Stimulated activated CD4-positive, alpha-beta T cell treated with anti-CD3 and anti-CD28 coated beads, Interleukin-15, amount 100 ng/mL, for 1 hour (primary cell): ENCODE measurements at places on chromosomes 12 and 14.

DNA sequence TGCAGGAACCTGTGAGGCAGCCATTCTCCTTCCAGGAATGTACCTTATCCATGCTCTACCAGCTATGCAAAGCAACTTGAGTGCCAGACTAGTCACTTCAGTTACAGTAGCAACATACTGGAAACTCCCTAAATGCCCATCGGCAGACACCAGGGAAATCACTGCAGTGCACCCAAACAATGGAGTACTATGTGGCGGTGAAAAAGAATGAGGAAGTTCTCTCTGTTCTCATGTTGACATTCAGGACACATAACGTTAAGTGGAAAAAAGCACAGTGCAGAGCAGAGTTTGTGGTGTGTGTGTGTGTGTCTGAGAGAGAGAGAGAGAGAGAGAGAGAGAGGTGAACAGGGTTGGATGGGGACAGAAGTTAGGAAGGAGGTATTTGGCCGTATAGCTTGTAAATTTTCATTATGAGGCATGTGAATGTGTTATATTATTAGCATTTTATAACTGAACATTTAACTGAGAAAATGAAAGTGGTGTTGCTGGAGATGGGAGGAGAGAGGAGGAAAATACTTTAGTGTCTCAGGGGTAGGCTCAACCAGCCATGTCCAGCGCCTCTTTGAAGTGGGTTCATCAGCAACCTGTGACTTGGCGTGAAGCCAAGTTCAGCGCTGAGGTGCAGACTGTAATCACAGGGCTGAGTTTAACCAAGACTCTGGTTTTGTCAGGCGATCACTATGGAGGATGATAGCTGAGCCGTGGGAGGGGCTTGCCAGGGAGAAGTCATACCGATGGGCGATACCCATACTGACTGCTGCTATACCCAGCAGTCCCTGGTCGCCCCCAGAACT, 17.3 kb downstream of the TNFAIP2 start:
- DNase-seq = no peak

DNA sequence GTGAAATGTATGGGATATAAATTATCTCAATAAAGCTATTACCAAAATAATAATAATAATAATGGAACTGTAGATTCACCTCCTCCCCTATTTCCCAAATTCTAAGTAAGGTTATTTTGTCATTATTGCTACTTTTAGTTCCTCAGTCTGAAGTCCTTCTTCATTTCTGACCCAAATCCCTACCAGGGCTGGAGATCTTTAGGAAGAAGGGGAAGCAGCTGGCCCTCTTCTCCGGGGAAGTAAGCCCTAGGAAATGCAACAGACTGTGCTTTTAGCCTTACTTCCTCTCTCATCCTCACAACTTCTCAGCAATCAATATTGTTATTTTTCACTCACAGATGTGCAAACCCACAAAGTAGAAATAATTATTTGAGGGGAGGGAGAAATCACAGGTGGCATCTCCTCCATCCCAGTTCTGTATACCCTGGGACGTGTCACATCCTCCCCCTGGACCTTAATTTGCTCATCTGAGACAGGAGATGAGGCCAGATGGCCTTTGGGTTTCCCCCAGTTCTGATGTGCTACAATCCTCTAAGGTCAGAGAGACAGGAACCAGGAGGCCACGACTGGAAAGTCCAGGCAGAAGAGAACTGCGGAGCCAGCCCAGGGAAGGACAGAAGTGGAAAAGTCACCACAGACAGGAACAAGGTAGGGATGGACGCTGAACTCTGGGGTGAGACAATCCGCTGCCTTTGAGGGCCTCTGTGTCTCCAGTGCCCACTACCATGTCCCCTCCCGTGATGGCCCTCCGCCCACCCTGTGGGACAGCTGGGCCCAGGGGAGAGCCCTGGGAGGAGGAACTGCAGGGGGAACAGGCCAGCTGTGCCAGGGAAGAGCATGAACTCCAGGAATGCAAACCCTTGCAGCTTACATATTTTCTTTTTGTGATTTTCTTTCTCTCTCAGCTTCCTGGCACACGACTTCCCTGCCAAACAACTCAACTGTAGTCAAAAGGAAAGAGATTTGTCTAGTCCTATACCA, 10.6 kb upstream of the TNFRSF1A start:
- DNase-seq = no peak

- DNase-seq = no peak
Measured at GRCh38 chr12:76143343-76144244, 59.1 kb upstream of the NAP1L1 start.

GRCh38 chr14:67004521-67004920, 184.7 kb upstream of the GARIN2 start:
- DNase-seq = no peak

- DNase-seq = no peak
Measured at GRCh38 chr14:51596488-51597117, 55.1 kb upstream of the FRMD6 start.

GRCh38 chr12:103877288-103877687, 36.3 kb upstream of the NT5DC3 start:
- no peak for DNase-seq

- peak; percentile 12 for DNase-seq
Measured at GRCh38 chr12:89709995-89710872, 1.6 kb upstream of the ATP2B1 start.

DNA sequence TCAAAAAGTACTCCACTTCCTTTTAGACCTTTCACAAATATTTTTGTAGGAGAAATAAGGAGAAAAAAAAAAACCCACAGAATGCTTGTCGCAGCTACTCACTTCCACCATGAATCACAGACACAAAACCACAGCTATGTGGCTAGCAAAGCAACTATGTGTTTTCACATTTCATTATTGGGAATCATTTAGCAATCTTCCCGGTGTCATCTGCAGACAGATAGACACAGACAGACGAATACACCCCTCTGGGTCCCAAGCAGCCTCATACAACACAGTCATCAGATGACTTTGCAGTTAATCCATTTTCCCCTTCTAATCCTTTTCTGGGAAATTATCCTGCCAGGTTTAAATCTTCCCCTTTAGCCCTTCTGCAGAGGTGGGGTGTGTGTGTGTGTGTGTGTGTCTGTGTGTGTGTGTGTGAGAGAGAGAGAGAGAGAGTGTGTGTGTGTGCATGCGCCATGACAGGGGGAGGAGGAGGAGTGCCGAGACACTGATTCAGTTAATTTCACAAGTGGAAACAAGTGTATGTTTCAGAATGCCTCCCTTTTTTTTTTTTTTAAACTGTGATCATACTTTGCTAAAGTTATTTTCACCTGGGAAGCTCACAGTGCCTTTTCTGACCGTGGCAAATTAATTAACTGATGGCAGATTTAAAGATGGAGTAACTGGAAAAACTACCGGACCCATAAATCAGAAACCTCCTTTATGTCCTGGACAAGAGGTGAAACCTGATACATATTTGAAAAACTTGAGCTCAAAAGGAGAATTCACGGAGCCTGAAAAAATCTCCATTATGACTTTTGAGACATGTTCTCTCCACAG, 39.9 kb downstream of the LTBP2 start:
- no peak for DNase-seq

- DNase-seq = no peak
Measured at GRCh38 chr12:20567413-20567812, 127.7 kb upstream of the SLCO1C1 start.

- no peak for DNase-seq
Measured at GRCh38 chr14:62674563-62675237, 370.6 kb downstream of the KCNH5 start.

DNA sequence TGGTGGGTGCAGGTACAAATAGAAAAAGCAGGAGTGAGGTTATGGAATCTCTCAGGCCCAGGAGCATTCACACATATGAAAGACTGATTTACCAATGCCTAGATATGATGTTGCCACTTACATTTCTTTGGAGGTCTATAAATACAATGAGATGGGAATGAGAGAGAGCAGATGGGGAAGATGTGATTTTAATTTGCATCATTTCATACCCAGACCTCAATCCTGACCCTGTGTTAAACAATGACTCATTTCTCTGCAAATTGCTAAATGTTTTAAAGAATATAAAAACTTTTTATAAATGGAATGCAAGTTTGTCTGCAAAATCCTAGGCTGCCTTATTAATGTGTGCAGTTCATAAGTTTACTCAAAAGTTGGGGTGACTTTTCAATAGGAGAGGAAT, 38.6 kb upstream of the GNG2 start:
- DNase-seq = no peak

GRCh38 chr14:77094672-77095284, 3.3 kb upstream of the CIPC start:
- peak; percentile 53 for DNase-seq

DNA sequence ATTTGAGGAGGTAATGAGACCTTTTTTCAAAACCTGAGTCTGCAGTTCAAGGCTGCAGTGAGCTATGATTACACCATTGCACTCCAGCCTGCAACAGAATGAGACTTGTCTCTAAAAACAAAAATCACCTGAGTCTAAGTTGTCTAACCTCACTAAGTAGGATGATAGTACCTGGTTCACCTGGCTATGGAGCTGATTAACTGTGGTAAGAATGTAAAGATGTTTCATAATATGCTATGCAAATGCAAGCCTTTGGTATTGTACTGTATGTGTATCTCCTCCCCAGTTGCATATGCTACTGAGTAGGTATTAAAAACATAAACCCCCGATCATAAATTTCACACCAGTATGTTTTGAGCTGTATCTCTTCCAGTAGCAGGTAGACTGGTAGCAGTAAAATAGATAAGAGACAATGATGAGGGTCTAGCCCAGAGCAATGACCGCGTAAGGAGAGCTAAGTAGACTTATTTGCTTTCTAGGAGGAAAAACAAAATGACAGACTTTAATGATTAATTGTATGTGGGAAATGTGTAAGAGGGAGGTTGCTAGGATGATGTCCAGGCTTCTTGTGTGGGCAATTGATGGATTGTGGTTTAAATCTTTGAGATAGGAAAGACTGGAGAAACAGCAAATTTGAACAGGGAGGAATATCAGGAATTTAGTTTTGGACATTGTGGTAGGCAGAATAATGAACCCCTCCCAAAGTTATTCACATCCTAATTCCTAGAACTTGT, 41.6 kb upstream of the EGLN3 start:
- no peak for DNase-seq

DNA sequence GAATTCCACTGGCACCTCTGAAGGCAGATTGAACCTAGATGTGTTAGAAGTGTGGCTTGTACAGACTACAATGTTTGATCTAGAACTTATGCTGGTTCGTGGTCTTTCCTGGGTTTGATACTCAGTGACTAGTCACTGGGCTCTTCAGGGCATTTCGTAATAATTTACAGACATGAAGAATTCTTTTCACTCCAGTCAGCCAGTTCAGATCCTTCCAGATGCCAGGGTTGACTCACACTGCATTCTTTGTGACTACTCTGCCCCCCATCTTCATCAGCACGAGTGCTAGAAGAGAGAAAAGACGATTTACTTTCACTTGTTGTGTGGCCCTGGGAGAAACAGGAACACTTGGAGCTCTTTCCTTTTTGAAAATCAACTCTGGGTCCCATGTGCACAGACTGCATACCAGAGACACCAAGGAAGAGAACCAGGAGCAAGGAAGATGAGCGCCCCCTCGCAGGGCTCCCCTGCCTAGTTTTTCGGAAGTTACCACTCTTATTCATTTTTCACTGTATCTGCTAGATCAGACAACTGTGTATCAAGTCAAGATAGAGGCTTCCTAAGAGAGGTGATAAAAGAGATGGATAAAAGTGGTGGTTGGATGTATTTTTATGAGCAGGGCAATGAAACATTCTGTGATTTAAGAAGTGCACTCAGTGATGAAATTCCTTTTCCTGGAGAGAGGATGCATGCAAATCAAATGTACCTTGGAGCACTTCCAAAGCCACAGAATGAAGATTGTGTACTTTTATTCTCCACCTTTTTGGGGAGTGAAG, 33.5 kb upstream of the EVL start:
- DNase-seq = no peak

DNA sequence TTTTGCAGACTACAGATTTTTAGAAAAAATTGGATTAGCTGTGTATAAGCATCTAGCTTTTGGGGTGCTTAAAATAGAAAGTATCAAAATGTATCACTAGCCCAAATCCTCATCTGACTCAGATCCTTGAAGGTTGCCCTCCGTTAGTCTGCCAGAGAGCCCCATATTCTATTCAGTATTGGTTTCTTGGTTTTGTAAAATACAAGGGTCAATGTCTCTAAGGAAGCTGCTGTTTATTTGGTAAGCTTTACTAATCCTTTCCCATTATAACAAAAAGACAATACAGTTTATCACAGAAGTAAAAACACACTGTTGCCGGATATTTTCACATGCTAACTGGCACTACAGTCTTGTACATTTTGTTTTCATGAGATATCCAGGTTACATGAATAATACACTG, 92.8 kb upstream of the PTHLH start:
- DNase-seq = no peak

- DNase-seq = no peak
Measured at GRCh38 chr14:105358140-105358846, 40.0 kb upstream of the TEX22 start.

DNA sequence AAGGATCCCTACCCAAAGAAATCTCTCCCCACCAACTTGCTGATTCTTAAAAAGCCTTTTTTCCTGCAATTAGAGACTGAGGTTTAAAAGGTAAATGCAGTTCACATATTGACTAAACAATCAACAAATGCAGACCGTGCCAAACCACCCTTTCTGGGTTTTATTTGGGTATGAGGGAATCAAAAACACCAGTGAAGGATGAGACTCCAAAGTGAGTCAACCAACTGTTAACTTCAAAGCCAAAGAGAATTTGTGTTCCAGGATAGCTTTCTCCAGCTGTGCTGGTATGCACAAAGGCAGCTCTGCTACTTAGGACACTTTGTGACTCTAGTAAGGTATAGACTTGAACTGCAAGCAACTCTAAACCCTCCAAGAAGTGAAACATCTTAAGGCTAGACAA, 39.4 kb downstream of the RPS29 start:
- no peak for DNase-seq

GRCh38 chr12:132568826-132569480, 41.4 kb downstream of the LRCOL1 start:
- DNase-seq = no peak

DNA sequence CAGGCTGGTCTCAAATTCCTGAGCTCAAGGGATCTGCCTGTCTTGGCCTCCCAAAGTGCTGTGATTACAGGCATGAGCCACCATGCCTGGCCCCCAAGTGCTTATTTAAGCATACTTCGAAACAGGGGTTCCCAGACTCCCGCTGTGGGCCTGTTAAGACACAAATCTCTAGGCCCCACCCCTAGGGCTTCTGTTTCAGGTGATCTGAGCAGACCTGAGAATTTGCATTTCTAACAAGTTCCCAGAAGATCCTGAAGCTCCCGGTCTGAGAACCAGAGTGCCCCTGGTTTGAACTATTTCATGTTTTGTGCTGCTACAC, 25.0 kb downstream of the GCH1 start:
- no peak for DNase-seq

- DNase-seq = no peak
Measured at GRCh38 chr12:51381226-51382079, 9.8 kb downstream of the GALNT6 start.

DNA sequence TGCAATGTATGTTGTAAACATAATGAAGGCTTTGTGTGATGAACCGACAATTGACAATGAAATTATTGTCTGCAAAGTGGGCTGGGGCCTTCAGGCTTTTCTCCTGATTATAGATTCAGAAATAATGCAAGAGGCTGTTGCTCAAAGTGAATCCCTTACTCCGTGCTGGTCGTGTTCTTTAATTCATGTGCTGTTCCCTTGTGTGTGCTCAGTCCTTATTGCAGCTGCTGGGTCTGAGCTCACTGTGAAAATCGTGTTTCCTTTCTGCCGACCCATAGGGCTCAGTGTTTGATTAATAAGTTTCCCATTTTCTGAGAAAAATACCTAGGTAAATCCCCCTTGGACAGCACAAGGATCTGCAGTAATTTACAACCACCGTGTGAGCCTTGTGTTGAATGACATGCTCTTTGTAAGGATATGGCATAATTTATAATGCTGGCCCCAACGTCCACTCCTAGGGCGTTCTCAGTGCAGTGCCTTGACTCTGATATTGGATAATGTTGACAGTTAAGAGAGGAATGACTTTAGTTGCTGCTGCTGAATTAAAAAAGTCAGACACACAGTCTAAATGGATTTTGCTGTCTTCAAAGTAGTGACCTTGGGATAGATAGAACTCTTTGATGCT, 81.6 kb downstream of the RGS6 start:
- DNase-seq = no peak
